ENCODE measurements at places on chromosomes 12 and 14.

GRCh38 chr12:107066691-107067090 is 26.7 kb downstream of the CRY1 start:
- no peak overlapping the region for H3K4me3 ChIP-seq
- no peaks in the 10 kb centered on the region for H3K36me3 ChIP-seq
- H3K27ac ChIP-seq = no peak overlapping the region
- no peak for DNase-seq

- peaks cover 13% of the 10 kb centered on the region for H3K36me3 ChIP-seq
- no peak for DNase-seq
- peaks cover 18% of the 10 kb centered on the region for H3K27me3 ChIP-seq
- H3K27ac ChIP-seq = peak overlapping the region; percentile 35
- H3K4me1 ChIP-seq = peaks cover 30% of the 10 kb centered on the region
Measured at GRCh38 chr12:27711967-27712366, 1.3 kb downstream of the MRPS35 start.

- no peak for DNase-seq
- no peak overlapping the region for H3K4me3 ChIP-seq
- H3K27ac ChIP-seq = no peak overlapping the region
Measured at GRCh38 chr12:130617219-130617618, 98.9 kb downstream of the RIMBP2 start.

GRCh38 chr12:122141911-122142725 is 31.9 kb downstream of the IL31 start:
- no peak for DNase-seq
- H3K27me3 ChIP-seq = no peaks in the 10 kb centered on the region
- peaks cover 2% of the 10 kb centered on the region for H3K4me1 ChIP-seq
- peaks cover 26% of the 10 kb centered on the region for H3K36me3 ChIP-seq
- no peak overlapping the region for H3K27ac ChIP-seq

Measured in activated naive CD4-positive, alpha-beta T cell treated with anti-CD3 and anti-CD28 coated beads, Interleukin-2, amount 10 ng/mL, durations not matched to agents 7 days and 5 days (primary cell).